ENCODE measurements at places on chromosomes 12 and 14.
A peak's percentile ranks its signal among the peaks of the same experiment; 100 is the strongest.

GRCh38 chr12:77606348-77606747, 224.3 kb upstream of the NAV3 start:
- no peak for DNase-seq

DNA sequence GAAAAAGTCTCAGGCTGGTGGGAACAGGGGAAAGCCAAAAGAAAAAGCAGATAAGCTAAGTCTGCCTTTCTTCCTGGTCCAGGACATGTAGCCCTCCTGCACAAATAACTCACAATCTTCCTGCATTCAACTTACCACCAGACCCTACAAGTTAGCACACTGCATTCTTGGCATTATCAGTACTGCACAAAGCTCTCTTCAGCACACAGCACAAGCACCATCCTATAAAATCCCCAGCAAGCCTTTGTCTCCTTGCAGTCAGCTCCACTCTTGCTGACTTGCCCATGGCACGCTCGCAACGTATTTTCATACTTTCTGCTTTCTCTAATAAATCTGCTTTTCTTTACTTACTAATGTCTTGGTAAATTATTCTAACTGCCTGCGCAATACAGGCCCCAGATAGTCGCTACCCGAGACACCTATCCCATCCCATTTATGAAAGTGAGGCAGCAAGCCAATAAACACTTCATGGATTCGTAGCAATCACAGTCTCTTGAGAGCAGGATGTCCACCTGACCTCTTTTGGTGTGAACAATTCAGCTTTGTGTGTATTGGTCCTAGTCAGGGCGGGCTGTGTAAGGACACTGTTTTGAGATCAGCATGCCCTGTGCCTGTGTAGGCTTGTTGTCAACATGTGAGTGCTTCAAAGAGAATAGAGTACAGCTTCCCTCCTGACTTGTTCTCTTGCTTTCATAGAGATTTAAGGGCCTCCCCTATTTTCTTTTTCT, 49.0 kb downstream of the TMEM117 start:
- no peak for DNase-seq

- no peak for DNase-seq
Measured at GRCh38 chr12:102962986-102963385, 5.5 kb downstream of the ASCL1 start.

GRCh38 chr12:127126260-127126628, 1140.7 kb upstream of the TMEM132C start:
- no peak for DNase-seq

GRCh38 chr14:92649934-92650545, 98.4 kb downstream of the LGMN start:
- no peak for DNase-seq

- peak; percentile 79 for DNase-seq
Measured at GRCh38 chr12:122726080-122726558, 4.5 kb downstream of the HCAR1 start.

- DNase-seq: no peak
Measured at GRCh38 chr12:124699909-124700308, 132.5 kb upstream of the NCOR2 start.

DNA sequence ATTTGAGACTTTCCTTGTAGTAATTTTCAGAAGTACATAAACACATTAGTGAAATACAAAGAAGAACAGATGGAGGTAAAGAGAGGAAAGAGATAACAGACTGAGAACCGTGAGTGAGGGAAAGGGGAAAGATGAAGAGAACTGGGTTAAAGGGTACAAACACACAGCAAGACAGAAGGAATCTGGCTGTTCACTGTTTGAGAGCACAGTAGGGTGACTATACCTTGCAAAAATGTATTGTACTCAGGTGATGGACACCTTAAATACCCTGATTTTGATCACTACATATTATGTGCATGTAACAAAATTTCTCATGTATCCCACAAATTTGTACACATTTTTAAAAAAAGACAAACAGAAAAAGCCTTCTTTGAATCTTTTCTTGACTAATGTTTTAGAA, 2.7 kb upstream of the TRHDE start:
- no peak for DNase-seq

GRCh38 chr14:99325591-99325990, 53.6 kb upstream of the BCL11B start:
- DNase-seq: no peak
